Activated T-helper 9 cell treated with anti-CD3 and anti-CD28 coated beads, Interleukin-2, amount 50 U/mL, for 16 hours (primary cell): ENCODE measurements at places on chromosomes 1 and 21.

- DNase-seq = no peak
These were observed 19.0 kb downstream of the TGFB2 start for GRCh38 chr1:218364028-218364710.

GRCh38 chr1:100448366-100448765 lies 89.6 kb upstream of the GPR88 start:
- DNase-seq = no peak

DNA sequence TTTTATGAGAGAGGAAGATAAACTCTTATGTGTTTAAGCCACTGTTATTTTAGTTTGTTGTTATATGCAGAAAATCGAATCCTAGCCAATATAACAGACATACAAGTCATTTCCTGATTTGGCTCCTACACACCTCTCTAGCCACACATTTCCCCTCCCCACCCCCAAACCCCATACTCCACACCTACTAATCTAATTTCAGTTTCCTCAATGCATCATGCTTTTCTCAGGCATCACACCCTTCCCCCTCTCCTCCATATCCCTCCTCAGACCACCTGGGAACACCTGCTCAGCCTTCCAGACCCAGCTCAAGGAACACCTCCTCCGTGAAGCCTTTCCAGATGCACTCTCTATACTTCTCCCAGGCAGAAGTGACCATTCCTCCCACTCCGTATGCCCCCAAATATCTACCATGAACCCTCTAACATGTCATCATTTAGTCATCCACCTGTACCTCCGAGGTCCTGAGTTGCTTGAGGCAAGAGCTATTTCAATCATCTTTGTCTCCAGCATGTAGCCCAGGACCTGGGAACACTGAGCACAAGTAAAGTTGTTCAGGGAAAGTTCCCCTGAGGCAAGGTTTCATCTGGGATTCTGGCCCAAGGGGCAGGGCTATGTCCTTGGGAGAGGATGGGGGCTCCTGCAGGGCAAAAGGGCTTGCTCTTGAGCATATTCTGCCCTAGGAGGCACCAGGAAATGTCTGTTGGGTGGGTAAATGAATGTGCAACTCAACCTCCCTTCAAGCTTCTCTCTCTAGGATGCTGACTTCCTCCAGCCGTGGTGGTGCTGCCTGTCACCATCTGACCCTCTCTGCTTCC lies 126.8 kb downstream of the HIVEP3 start:
- DNase-seq = no peak

- DNase-seq = no peak
These were observed 2.1 kb downstream of the CLSTN1 start for GRCh38 chr1:9821710-9822109.

GRCh38 chr1:205128050-205128449 lies 6.3 kb upstream of the RBBP5 start:
- no peak for DNase-seq

- no peak for DNase-seq
These were observed 124.6 kb downstream of the ZC3H11B start for GRCh38 chr1:219488275-219488674.

GRCh38 chr21:25979845-25980616 lies 190.5 kb downstream of the APP start:
- DNase-seq = no peak

DNA sequence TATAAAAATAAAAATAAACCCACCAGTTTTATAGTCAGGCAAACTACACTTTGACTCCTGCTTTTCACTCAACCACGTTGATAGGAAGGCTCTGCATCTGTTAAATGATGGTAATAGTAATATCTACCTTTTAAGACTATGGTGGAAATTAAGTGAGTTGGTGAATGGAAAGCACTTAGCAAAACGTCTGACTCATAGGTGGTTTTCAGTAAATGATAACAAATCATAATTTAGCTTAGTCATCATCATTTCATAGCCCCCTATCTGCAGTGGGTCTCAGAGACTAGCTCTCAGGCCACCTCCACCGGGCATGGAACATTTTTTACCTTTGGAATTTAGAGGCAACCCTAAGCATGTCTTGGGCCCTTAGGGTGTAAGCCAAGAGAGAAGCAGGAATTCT lies 160.0 kb downstream of the PDE4B start:
- no peak for DNase-seq

- no peak for DNase-seq
These were observed 144.6 kb downstream of the LRIG2 start for GRCh38 chr1:113217447-113218208.

- DNase-seq = no peak
These were observed 2.2 kb upstream of the NEGR1 start for GRCh38 chr1:72284348-72285073.

DNA sequence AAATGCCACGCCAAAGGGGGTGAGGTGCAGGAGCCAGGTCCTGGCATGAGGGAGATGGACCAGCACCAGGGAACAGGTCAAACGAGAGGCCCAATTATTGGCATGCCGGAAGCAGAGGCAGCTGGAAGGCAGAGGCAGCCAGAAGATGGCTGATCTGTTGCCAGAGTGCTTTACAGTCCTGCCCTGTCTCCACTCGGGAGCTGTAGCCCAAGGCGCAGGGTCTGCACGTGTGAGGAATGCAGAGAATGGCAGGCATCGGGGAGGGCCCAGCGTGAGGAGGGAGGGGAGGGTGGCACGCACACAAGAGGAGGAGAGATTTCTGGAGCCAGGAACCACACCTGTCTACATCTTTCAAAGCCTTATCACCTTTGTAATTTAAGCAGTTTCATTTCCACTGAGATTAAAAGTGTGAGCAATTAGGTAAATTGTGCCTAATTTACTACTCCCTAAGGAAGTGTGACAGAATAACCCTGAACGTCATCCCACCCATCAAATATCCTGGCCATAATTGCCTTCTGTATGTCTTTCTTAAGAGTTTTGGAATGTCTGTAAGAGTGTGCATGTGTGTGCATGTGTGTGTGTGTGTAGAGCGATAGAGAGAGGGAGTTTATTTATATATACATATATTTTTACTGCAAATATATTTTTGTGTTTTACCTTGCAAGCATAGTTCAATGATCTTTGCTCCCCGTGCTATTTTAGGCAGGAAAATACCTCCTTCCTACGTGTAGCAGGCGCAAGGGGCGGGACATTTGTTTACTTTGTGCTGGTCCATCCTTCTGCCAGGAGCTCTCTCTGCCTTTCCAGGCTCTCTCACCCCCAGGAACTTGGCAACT lies 125.5 kb upstream of the SERBP1 start:
- no peak for DNase-seq

DNA sequence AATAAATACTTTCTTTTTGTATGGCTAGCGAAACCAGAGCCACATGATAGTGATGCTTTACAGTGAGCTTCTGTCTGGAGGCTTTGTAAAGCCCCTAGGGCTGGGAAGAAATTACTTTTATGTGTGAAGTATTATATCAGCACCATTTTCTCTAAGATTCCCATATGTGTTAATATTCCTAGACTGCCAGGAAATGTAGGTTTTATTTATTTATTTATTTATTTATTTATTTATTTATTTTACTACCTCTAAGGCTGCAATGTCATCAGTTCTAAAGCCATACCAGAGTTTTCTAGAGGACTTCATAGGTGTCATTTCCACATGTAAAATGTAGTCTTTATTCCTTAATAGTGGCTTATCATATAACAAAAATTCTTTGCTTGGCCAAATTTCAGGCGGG lies 4.4 kb upstream of the CHI3L1 start:
- DNase-seq = no peak

DNA sequence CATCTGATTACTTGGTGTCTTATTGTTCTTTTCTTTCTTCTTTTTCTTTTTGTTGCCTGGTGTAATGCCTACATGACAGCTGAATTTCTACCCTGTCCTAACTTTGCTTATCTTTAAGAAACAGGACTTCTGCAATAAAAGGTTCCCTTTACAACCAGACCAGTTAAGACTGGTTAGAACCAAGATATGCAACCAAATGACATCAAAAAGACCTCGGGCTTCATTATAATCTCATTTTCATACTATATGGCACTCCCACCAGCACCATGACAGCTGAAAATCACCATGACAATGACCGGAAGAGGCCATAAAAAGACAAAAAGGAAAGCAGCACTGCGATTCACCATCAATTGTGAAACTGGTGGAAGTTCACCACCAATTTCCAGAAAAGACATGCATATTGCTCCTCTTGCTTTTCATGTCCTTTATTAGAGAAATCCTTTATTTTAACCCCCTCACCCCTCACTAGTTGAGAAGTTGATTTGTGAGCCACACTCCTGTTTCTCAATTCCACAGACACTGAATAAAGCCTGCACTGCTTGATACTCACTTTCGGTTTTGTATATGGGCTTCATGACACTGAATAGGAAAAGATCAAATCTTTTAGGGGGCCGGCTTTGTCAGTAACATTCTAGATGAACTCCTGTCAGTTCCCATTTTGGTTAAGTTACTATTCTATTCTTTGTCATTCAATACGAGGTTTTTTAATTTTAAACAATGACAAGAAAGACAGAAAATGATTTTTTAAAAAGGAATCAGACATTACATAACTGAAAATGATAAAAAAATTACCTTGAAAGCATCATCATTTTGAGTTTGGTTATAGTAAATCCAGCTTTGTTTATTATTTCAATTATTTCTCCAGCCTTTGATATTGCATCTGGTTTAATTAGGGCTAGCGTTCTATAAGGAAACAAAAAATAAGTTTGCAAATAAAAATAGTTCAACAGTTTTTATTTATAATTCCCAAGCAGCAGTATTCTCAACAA lies 58.1 kb downstream of the NME7 start:
- no peak for DNase-seq

GRCh38 chr1:33392639-33393038 lies 38.3 kb downstream of the PHC2 start:
- DNase-seq = no peak

DNA sequence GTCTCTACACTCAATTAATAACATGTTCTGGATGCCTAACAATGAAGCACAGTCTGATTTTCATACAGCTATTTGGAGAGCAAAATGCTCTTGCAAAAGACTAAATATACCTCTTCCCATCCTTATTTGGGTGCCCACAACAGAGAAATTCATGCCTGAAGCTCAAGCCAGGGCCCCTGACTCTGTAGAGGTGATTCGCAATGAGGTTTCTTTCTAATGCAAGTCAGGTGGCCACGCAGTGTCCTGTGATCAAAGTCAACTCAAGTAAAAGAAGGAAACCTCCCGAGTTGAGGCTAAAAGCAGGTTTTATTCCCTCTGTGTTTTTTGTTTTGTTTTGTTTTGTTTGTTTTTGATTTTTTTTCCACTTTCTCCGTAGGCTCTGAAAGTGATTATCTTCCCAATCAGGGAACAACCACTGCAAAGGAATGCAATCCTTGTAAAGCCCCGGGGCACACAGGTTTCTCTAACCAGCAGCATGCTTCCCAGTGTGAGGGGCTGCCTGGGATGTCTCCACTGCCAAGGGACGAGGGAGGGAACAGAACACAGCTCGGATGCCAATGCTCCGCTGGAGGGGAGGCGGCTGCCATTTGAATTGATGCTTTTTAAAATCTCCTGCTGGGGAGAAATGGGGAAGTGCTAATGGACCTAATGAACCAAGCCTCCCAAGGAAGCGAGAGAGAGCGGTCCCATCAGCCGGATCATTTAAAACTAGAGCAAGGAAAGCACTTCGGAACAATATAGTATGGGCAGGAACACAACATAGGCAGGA lies 73.8 kb upstream of the SSX2IP start:
- no peak for DNase-seq

DNA sequence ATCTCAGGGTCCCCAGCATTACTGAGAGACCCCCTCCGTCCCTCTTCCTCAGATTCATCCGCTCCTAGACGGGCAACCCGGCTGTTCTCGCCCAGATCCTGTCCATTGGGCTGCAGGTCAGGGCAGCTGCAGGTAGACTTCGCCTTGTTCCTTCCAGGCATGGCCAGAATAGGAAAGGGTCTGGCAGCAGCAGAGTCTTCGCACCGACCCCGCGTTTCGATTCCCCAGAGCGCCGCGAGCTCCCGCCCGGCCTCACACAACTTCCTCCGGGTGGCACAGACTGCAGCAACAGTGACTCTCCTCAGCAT lies 265 bp downstream of the NRDC start:
- no peak for DNase-seq

DNA sequence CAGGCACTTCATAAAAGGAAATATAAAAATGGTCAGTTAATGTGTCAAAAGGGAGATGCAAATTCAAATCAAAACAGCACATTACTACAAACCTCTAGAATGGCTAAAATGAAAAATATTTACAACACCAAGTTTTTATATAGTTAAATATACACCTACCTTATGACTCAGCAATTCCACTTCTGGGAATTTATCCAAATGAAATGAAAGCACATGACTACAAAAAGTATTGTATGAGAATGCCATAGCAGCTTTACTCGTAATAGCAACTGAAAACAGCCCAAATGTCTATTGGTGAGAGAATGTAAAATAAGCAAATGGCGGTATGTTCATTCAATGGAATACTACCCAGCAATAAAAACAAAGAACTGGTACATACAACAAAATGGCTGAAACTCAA lies 175.8 kb upstream of the SPAG17 start:
- no peak for DNase-seq

DNA sequence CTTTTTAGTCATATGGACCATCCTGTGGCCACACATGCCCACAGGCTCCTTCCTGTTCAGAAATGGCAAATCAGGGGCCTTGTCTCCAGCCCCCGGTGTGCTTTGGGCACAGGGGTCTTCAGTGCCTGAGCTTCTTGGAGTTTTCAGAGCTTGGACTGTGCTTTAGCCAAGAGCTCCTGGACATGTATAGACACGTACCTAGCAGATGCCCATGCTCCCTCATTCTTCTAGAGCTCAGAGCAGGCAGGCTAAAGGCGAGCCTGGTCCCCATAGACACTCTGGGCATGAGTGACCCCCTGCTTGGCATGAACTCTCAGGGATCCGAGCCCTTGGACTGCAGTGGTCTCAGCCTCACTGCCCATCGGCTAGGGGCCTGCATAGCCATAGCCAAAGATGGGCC lies 106.8 kb downstream of the EPHB2 start:
- no peak for DNase-seq

GRCh38 chr21:29730281-29730680 lies 209.5 kb downstream of the GRIK1 start:
- DNase-seq = no peak

GRCh38 chr1:41484402-41485241 lies at the start of gene EDN2:
TSS of gene EDN2 (minus strand) at chr1:41484683. CDS start at chr1:41484601, 82 bp downstream.
- no peak for DNase-seq

- no peak for DNase-seq
These were observed 32.8 kb upstream of the DNASE2B start for GRCh38 chr1:84365225-84366221.

GRCh38 chr1:181312946-181313345 lies 170.4 kb upstream of the CACNA1E start:
- no peak for DNase-seq

GRCh38 chr1:99603699-99604560 lies 42.0 kb upstream of the PALMD start:
- DNase-seq = no peak

DNA sequence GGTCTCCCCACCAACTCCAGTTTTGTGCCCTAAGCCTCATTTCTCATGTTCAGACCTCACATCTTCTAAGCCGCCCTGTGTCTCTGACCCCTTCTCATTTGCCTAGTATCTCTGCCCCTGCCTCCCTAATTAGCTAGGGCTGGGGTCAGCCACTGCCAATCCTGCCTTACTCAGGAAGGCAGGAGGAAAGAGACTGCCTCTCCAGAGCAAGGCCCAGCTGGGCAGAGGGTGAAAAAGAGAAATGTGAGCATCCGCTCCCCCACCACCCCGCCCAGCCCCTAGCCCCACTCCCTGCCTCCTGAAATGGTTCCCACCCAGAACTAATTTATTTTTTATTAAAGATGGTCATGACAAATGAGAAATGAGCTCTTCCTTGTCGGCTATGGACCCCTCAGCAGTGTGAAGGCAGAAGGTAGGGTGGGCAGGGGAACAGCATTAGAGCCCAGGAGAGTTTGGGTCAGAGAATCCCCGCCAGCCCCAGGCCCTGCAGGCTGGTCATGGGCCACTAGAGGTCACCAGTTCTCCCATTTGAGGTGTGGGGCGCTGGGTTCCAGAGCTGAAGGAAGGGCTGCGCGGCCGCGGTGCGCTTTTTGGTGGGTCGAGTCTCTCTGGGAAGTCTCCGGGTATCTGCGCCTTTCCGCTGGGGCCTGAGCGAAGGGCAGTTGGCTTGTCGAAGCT lies 11.5 kb downstream of the ADAMTSL4 start:
- peak; percentile 72 for DNase-seq
